Retina (tissue), 1 donor: ENCODE measurements at places on chromosomes 2 and 18.

GRCh38 chr2:102094917-102095316, 47.6 kb upstream of the IL1R1 start:
- DNase-seq, result no peak

- no peak for DNase-seq
Measured at GRCh38 chr2:166436189-166436588, 57.9 kb downstream of the SCN7A start.

DNA sequence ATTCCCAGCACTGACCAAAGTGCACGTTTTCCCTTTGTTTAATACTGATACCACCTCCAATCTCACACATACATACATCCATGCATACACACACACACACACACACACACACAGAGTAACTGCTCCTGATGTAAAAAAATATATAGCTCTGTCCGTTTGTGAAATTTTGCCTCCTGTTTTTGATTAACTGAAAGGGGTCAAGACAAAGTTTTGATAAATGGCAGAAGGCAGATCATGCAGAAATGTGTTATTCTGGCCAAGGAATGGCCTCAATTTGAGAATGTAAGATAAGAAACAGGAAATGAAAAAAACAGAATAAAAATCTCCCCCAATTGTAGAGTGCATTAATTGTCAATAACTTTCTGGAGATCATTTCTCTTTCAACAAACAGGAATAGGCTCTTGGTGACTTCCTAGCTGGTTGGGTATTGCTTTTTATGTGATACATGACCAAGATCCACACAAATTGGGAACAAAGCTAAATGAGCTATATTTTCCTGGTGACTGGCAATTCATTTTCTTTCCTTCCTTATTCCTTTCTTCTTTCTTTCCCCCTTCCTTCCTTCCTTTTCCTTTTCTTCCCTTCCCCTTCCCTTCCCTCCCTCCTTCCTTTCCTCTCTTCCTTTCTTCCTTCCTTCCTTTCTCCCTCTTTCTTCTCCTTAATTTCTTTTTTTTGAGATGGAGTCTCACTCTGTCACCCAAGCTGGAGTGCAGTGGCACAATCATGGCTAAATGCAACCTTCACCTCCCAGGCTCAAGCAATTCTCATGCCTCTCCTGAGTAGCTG, 88.9 kb upstream of the PMAIP1 start:
- DNase-seq, result no peak

DNA sequence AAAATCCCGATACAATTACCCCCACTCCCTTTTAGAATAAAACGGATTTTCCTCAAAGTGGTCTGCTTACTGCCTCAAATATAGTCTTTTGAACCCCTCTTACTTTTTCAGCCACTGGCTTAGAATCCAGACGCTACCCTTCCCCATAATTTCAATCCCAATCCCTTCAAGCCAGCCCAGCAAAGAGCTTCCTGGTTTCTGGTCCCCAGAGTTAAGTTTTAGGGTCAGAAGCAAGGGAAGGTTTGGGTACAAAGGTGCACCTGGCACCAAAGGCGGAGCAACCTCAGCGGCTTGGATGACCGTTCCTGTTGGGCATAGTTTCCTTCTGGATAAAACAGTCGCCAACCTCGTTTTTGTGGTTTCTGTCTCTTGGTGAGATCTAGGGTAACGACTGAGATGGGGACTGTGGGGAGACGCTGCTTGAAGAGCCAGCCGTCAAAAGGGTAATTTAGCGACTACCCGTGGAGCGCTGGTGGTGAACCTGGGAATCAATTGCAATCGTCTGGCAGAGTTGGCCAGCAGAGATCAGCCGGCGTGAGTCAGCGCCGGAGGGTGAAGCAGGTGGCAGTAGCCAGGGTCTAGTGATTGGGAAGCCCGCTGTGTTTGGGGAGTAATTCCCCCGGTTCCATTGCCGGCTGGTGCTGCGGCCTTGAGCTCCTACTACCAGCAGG, 1.6 kb downstream of the FEV start:
- DNase-seq, result no peak

DNA sequence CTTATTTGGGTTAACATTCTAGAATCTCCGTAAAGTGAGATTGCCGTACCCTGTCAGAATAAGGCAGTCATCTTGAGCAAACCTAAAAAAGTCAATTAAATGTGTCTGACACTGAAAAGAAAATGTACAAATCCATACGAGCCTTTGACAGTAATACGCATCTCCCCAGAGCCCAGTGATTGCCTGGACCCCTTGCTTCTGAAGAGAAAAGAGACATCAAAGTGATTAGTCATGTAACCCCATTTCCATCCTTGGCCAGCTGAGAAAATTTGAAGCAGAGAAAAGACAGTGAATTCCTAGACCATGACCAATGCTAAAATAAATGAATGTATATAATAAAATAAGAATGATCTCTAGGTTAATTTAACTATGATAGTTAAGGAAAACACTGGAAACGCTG, 1499.4 kb downstream of the SUCLG1 start:
- DNase-seq, result no peak
